ENCODE measurements at places on chromosomes 7 and 10.

DNA sequence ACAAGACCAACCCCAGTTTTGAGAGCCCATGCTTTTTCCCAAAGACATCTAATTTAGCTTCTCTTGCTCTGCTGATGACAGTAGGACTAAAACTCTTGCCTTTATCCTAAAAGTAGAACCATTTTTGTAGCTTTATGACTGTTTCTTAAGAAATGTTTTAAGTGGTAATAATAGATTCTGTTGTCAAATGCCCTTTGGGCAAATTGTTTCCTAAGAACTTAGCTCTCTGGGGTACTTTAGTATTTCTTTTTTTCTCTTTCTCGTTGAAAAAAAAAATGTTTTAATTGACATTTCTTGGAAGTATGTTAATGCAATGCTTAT is 157.4 kb downstream of the ARID5B start:
- no peak overlapping the region for H3K4me3 ChIP-seq
- H3K4me1 ChIP-seq, result peaks cover 38% of the 10 kb centered on the region
- H3K36me3 ChIP-seq, result peaks cover 11% of the 10 kb centered on the region
- DNase-seq, result no peak

GRCh38 chr7:30255064-30255769 is 29.2 kb upstream of the ZNRF2 start:
- DNase-seq, result peak; percentile 15
- no peak overlapping the region for H3K27ac ChIP-seq
- H3K27me3 ChIP-seq, result no peaks in the 10 kb centered on the region
- H3K4me3 ChIP-seq, result no peak overlapping the region
- H3K36me3 ChIP-seq, result no peaks in the 10 kb centered on the region

GRCh38 chr7:19368491-19368925 is 223.3 kb upstream of the FERD3L start:
- no peak for DNase-seq
- H3K4me1 ChIP-seq, result no peaks in the 10 kb centered on the region
- H3K36me3 ChIP-seq, result no peaks in the 10 kb centered on the region
- no peak overlapping the region for H3K27ac ChIP-seq
- no peaks in the 10 kb centered on the region for H3K27me3 ChIP-seq

DNA sequence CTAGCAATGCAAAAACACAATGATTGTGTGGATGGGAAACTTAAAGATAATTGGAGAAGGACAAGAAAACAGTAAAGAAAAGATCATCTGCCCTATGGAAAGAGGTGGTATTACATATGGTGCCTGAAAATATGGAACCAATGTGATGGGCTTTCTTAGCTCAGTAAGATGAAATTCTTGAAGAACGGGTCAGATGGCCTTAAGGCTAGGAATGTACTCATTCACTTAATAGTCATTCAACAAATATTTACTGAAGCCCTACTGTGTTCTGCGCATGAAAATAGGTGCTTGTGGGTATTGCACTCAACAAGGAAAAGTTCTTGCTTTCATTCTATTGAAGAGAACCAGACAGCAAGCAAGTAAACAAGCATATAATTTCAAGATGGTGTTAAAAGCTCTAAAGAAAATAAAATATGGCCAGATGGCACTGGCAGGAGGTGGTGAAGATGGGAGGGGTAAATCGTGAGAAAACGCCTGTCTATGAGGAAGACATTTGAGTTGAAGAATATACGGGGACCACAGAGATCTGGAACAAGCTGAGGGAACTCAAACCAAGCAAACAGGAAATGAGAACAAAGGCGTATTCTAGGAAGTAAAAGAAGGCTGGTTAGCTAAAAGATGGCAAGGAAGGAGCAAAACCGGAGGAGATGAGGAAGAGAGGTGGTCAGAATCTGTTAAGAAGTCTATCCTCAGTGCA is 179.7 kb downstream of the ANK3 start:
- H3K27ac ChIP-seq, result no peak overlapping the region
- H3K36me3 ChIP-seq, result no peaks in the 10 kb centered on the region
- no peak overlapping the region for H3K4me3 ChIP-seq
- H3K4me1 ChIP-seq, result peaks cover 10% of the 10 kb centered on the region
- H3K27me3 ChIP-seq, result no peaks in the 10 kb centered on the region
- DNase-seq, result no peak

DNA sequence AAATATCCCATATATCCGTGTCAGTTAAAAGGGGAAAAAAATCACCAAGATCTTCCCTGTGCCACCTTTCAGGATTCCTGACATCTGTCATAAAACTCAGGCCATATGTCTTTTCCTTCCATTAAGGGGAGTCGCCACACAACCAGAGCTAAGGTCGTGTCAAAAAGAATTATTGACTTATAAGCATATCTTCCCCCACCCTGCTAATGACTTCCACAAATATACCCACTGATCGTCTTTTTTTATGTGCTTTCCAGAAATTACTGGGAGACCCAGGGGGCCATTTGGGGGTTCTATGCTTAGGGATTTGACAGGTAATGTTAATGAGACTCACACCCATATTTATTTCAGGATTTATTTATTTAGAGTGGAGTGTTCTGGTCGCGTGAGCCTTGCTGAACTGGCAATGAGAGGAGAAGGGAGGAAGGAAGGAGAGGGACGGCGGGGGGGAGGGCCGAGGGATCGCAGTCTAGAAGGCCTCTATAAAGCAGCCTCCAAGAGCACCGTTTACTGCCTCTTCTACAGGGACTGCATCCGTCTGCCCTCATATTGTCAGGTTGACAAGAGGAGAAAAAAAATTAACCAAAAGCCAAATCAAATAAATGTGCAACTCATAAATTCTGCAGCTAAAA is 135.7 kb upstream of the MGMT start:
- H3K4me1 ChIP-seq, result no peaks in the 10 kb centered on the region
- no peaks in the 10 kb centered on the region for H3K27me3 ChIP-seq
- no peak for DNase-seq
- H3K4me3 ChIP-seq, result no peak overlapping the region

- no peaks in the 10 kb centered on the region for H3K36me3 ChIP-seq
- peaks cover 7% of the 10 kb centered on the region for H3K4me1 ChIP-seq
- H3K27me3 ChIP-seq, result no peaks in the 10 kb centered on the region
- no peak for DNase-seq
- peak overlapping the region; percentile 17 for H3K27ac ChIP-seq
Observed at GRCh38 chr7:96218664-96219243, 103.1 kb downstream of the SLC25A13 start.

Measured in Caco-2 (cell line).